ENCODE measurements at places on chromosomes 3 and 15.

DNA sequence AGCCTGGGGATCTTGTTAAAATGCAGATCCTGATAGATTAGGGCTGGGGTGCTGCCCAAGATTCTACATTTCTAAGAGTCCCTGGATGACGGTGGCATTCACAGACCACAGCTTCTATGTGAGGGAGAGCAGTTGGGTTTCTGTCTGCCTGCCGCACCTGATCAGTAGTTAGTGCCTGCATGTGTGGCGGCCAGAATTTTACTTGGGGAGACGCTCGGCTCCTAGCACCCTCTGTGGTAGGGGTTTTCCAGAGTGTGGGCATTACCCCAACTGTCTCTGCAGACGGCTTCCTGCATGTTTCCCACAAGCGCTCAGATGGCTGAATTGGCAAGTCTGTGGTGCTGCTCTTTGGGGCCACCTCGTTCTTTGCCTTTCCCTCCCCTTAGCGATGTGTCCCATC is 8.3 kb downstream of the GHRL start:
- DNase-seq: peak; percentile 11

GRCh38 chr3:151067158-151067557 is 18.3 kb upstream of the MED12L start:
- DNase-seq: no peak

DNA sequence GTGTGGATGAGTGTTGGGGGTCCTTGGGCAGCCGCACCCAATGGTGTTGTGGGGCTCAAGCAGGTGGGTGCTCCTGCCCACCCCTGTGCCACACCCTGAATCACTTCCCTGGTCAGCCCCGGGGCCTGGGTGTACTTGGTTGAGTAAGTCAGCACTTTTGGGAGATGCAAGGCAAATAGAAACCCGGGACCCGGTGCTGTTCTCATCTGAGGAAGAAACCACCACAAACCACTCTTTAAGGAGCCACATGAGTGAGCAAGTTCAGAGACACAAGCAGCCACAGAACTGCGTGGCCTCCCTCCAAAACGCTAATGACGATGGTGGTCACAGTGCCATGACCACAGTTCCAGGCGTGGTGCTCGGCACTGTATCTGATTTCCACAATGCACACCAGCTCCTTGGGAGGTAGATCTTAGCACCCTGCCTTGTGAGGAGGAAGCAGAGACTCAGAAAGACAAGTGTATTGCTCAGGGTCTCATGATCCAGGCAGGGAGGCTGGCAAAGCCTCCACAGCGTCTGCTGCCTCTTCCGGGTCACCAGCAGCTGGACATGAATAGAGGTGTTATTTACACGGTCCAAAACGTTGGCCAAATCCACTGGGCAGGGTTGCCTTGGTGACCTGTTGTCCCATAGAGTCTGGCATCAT is 118.2 kb upstream of the ALDH1A3 start:
- no peak for DNase-seq

DNA sequence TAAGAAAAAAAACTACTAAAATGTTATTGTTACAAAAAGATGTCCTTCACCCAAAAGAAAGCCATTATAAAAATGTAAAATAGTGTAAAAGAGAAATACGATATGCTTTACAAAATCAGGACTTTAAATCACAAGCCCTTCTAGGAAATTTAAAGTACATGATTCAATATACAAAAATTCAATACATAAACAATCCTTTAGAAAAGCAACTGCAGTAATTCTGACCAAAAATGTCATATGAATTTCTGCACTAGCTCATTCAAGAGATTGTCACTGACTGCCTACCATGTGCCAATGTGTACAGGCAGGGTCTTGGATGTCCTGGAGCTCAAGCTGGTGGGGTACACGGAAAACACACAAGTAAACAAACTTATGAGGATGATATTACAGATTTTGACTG is 2.5 kb downstream of the MORC1 start:
- DNase-seq: no peak

- DNase-seq: no peak
Measured at GRCh38 chr3:165884518-165884917, 47.3 kb upstream of the BCHE start.

GRCh38 chr3:66609660-66610561 is 109.1 kb upstream of the LRIG1 start:
- no peak for DNase-seq

DNA sequence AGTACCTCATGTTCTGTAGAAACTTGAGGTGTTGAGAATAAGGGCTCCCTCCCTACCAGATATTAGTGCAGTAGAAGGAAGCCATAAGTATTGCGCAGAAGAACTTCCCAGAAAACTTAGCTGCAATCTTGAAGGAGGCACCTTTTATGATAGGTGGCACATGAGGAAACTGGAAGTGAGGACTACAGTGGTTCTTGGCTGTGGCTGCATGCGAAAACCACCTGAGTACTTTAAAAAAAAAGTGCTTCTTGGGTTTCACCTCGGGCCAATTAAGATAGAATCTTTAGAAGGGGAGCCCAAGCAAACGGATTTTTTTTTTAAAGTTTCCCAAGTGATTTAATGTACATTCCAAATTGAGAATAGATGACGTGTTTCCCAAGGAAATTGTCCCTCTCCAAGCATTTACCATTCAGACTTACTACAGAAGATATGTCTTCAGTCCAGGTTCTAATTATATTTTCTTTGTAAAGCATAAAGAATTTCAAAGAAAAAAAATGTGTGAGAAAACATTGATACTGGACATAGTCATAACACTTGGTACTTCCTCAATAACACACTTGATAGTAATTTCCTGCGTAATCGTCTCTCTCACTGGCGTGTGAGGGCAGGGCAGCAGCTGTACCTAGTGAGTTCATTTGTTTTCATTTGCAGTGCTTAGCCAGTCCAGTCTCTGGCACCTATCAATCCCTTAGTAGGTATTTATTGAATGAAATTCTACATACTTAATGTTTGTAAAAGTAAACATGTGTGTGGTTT is 12.3 kb upstream of the NR1I2 start:
- no peak for DNase-seq

DNA sequence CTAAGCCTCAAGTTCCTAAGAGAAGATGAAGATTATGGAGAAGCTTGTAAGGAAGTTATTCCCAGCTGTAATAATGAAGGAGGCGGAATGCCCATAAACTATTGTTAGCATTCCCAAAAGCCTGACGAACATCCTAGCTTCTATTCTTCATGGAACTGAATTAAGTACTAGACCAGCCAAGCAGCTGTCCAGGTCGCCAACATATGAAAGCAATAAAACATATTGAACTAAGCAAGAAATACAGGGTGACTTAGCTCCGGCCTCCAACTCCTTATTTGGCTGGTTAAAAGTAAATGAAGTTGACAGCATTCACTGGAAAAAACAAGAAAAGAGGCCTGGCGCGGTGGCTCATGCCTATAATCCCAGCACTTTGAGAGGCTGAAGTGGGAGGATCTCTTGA is 174.0 kb upstream of the TPM1 start:
- no peak for DNase-seq

- no peak for DNase-seq
Measured at GRCh38 chr3:61615643-61616042, 54.3 kb downstream of the PTPRG start.

- DNase-seq: no peak
Measured at GRCh38 chr3:160136421-160136820, 88.8 kb upstream of the C3orf80 start.

DNA sequence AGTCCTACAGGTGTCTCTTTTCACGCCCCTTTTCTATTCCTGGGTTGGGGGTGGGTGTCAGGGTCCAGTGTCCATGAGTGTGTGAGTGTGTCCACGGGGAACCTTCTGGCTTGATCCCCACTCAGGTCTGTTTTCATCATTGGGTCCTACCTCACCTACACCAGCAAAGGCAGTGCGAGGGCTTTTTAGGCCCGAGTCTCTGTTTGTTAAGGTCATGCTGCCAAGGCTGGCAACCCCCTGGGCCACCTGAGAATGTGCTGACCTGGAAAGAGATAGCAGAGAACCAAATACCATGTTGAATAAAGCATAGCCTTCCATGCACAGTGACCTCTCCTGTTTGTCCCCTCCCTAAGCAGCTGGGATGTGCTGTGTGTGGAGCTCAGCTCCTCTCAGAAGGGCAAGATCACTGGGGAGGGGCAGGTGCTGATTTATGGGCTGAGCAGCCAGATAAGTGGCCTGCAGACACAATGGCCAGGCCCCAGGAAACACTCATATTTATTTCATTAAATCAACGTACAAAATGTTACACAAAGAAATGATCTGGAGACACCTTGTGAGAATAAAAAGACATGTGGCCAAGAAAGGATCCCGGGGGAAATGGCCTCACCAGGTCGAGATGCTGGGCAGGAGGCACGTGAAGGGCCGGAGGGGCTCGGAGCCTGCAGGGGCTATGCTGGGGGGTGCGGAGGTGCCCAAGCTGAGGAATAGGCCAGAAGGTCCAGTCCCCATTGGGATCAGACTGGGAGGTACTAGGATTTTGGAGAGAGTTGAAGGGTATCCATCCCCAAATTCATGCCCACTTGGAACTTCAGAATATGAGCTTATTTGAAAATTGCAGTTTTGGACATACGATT is 36.1 kb downstream of the RAB6B start:
- DNase-seq: no peak

DNA sequence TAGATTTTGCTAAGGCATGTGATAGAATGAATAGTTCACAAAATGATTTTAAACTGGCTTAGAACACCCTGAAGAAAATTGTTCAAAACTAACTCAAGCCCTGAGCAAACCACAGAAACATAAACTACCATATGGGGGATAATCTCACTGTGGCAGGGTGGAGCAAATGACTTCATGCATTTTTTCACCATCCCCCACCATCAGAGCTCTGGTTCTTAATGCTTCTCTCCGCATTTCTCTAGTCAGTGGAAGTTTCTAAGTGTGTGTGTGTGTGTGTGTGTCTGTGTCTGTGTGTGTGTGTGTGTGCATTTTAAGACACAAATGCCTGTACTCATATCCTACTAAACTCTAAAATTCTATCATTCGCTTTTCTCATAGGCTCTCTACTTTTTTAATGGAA is 107.1 kb upstream of the PHLDB2 start:
- DNase-seq: no peak

- no peak for DNase-seq
Measured at GRCh38 chr3:175511219-175511785, 652.2 kb downstream of the NAALADL2 start.

DNA sequence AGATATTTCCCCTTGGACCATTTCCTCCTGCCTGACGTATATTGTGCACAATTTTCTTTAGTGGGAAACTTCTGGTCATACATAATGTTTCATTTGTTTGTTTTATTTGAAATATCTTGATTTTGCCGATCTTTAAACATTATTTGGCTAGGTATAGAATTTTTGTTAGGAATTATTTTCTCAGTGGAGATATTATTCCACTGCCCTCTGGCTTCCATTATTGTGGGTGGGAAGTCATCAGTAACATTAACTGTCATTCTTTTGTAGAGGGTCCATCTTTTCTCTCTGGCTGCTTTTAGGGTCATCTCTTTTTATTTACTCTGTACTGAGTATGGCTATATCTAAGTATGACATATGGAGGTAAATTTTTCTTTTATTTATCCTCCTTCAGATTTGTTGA is 135.5 kb upstream of the LIPC start:
- no peak for DNase-seq

DNA sequence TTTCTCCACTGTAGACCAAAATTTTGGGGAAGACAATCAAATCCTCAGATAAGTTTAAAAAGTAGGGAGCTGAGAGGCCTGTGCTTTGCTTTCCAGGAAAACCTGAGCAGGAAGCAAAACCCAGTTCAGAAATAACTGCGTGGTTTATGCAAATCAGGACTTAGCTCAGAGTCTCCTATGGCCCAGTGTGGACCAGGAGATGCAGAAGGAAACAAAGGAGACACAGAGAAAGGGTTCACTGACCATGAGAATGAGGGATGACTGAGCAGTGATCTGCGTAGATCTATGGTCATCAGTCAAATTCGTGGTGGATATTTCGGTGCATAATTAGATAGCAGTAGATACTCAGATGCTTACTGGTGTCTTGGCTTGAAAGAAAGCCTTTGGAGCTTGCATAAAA is 196.6 kb downstream of the TPRG1 start:
- no peak for DNase-seq

DNA sequence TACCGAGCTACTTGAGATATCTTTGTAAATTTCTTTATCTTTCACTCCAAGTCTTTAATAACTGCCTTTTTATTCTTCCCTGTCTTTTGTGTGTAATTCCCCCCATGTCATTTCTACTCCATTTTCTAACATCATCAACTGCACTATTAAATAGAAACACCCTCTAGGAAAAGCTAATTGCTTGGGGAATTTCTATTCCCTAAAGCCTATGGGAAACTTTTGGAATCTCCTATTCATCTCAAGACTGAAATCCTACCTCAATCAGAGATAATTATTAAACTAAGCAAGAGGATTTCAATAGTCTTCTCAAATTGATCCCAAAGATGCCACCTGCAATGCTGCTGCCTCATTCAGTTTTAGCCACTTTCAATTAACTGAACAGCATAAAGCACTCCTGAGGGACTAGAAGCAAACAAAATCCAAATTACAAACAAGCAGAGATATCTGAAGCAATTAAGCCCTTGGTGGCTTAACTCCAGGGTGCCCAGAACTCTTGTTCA is 598.7 kb downstream of the IGSF11 start:
- no peak for DNase-seq
